ENCODE measurements at places on chromosomes 16 and 17.

GRCh38 chr17:77644181-77645071 is 314.1 kb upstream of the TNRC6C start:
- no peak for DNase-seq

DNA sequence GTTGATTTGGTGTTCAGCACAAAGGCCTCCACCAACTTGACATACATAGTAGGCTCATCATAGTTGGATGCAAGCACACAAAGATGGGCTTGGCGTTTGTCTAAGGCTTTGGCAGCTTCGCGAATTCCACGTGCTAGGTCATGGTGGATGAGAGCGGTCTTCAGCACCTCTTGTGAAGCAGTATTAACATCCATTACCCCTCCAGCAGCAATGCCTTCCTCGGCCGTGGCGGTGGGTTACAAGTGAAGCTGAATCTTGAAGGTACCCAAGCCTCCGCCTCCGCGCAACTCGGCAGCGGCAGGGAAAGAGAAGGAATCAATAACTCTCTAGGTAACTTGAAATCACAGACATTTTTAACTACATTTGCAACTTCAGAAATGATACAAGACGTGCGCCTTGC is 1.1 kb upstream of the PELP1 start:
- DNase-seq, result no peak

- DNase-seq, result no peak
Measured at GRCh38 chr16:70663524-70664324, 17.4 kb downstream of the IL34 start.

DNA sequence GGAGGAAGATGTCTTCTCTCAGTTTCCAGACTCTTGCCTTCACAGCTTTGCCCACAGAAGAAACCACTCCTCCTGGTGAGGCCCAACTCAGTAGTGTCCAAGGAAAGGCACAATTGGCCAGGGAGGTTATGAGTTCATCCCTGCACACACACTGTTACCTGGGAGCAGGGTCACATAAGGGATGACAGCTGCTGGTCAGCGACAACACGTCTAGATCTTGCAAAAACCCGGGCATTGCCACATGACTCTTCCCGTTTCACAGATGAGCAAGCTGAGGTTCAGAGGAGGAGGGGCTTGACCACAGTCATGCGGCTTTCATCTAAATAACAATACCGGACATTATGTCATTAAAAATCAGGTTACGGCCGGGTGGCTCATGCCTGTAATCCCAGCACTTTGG is 186.0 kb downstream of the COPRS start:
- DNase-seq, result no peak

DNA sequence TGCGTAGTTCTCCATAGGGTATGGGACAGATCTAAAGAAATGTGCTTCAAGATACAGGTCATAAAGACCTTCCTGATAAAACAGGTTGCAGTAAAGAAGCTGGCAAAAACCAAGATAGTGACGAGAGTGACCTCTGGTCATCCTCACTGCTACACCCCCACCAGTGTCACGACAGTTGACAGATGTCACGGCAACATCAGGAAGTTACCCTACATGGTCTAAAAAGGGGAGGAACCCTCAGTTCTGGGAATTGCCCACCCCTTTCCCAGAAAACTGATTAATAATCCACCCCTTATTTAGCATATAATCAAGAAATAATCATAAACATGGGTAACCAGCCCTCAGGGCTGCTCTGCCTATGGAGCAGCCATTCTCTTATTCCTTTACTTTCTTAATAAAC is 46.3 kb downstream of the CLEC19A start:
- DNase-seq, result no peak

DNA sequence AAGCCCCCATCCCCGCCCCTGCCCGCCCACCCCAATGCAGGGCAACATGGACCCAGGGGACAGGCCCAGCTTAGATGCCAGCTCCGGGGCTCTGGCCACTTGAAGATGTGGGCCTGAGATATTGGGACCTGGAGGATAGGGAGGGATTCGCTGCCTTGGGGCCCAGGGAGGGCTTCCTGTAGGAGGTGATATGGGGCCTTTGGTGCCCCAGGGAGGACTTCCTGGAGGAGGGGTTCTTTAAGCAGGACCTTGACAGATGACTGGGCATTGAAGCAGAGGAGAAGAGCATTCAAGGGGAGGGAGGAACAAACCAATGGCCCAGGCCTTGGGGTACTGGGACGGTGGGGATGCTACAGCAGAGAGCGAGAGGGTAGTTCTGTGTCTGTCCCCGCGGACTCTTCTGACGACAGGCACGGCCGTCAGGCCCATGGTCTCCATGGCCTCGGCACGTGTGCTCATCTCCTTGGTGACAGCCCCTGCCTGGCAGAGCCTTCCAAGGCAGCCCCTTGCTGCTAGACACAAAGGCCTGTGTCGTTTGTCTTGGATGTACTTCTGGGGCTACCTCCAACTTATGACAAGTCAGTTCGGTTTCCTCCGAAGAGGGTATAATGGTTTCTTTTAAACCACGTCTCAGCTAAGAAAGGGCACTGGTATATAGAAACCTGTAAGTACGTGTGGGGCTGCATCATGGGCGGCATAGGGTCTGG is 55.5 kb upstream of the ZC3H18 start:
- no peak for DNase-seq

DNA sequence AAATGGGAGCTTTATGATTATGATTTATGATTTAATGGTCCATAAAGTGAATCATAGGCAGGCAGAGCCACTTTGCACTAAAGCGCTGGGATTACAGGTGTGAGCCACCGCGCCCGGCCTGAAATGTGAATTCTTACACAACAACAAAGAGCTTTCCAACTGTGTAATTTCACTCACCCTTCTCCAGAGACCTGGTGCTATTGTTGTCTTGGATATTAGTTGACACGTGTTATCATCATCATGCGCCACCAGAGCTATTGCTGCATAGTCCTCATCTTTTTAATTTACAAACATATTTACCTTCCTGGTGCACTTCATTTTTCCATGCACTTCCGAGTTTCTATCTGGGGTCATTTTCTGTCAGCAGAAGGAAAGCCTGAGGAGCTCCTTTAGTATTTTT is 4.8 kb upstream of the UTS2R start:
- DNase-seq, result no peak

DNA sequence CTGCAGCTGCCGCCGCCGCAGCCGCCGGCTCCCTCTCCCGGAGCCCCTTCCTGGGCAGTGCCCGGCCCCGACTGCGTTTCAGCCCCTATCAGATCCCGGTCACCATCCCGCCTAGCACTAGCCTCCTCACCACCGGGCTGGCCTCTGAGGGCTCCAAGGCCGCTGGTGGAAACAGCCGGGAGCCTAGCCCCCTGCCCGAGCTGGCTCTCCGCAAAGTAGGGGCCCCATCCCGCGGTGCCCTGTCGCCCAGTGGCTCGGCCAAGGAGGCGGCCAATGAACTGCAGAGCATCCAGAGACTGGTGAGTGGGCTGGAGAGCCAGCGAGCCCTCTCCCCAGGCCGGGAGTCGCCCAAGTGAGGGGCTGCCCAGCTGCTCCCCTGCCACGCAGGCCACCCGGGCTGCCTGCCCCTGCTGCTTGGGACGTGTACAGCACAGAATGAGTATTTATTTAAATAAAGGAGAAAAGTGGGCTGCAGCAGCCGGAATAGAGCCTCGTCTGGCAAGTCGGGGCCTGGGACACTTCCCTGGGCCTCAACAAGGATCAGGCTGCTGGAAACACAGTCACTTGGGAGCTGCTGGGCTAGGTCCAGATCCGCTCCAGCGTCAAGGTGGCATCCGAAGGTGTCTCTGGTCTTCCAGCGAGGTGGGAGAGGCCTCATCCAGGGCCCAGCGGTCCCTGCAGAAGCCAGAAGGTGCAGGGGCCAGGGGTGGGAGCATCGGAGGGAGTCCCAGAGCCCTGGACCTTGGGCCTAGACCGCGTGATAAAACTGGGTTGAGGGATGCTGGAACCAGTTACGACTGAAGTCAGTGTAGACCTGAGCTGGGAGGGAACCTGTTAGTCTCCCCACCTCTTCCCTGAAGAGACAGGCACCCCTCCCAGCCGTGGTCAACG is 8.8 kb downstream of the TBX2 start:
- no peak for DNase-seq

DNA sequence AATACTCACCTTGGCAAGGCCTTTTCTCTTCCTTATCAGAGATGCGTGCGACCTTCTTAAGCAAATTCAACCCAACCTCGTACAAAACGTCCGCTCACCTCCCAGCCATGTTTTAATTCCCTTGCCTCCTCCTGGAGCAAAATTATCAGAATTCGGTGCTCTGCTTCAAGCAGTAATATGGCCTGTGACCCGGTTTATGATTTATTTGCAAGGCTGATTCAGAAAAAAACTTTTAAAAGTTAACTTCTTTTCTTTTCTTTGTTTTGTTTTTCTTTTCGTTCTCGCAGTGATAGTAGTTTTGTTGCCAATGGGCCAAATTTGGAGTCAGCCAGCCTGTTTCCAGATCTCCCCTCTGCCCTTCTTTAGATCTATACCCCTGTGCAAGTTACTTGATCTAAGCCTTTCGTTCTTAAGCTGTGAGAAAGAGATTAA is at the start of gene PHLPP2:
TSS of gene PHLPP2 (minus strand) at position 382 of the 432 bp plus-strand sequence. CDS start 9,906 bp downstream, outside the sequence.
- no peak for DNase-seq

- DNase-seq, result no peak
Measured at GRCh38 chr16:54632322-54633220, 298.1 kb upstream of the IRX5 start.

DNA sequence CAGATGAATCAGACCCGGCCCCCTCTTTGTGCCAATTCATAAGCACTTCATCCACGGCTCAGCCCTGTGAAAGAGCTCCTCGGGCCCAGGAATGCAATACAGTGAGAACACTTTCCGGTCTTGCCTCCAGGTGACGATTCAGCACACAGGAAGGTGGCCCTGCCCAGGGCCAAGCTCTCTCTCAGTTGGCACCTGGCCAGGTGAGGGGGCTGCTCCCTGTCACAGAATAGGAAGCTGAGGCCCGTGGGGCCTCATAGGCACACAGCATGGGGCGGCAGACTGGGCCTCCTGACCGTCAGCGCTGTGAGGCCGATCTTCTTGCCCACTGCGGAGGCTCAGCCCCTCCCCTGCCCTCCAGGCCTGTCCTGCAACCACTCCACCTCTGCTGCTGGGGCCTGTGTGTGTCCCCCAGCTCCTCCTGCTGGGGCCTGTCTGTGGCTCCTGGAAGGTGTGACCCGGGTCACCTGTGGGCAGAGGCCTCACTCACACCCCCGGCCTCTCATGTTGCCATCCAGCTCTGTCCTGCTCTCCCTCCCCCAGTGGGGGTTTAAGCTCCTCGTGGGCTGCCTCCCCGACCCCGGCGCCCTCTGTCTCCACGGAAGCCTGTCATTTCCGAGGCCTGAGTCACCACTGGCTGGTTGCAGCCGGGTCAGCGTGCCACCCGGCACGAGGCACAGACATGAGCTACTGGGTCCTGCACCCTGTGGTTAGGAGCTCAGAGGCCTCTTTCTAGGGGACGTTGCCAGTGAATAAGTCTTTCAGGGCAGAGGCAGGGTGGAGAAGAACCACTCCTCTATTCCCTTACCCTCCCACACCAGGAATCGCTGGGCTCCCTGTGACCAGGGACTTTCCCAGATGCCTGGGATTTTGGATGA is 114.4 kb downstream of the SEC14L1 start:
- DNase-seq, result peak; percentile 88

GRCh38 chr16:51302042-51302441 is 151.0 kb upstream of the SALL1 start:
- DNase-seq, result no peak

DNA sequence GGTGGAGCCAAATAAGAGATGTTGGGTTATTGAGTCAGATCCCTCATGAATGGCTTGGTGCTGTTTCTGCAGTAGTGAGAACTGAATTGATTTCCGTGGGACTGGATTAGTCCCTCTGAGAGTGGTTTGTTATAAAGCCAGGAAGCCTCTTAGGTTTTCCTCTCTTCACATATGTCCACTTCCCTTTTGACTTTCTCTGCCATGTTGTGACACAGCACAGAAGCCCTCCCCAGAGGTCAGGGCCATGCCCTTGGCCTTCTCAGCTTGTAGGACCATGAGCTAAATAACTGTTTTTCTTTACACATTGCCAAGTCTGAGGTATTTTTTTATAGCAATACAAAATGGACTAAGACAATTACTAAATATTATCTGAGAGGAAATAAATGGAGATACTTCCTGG is 10.3 kb upstream of the HAPSTR1 start:
- no peak for DNase-seq

- DNase-seq, result no peak
Measured at GRCh38 chr17:72434991-72435618, 314.3 kb downstream of the SOX9 start.

DNA sequence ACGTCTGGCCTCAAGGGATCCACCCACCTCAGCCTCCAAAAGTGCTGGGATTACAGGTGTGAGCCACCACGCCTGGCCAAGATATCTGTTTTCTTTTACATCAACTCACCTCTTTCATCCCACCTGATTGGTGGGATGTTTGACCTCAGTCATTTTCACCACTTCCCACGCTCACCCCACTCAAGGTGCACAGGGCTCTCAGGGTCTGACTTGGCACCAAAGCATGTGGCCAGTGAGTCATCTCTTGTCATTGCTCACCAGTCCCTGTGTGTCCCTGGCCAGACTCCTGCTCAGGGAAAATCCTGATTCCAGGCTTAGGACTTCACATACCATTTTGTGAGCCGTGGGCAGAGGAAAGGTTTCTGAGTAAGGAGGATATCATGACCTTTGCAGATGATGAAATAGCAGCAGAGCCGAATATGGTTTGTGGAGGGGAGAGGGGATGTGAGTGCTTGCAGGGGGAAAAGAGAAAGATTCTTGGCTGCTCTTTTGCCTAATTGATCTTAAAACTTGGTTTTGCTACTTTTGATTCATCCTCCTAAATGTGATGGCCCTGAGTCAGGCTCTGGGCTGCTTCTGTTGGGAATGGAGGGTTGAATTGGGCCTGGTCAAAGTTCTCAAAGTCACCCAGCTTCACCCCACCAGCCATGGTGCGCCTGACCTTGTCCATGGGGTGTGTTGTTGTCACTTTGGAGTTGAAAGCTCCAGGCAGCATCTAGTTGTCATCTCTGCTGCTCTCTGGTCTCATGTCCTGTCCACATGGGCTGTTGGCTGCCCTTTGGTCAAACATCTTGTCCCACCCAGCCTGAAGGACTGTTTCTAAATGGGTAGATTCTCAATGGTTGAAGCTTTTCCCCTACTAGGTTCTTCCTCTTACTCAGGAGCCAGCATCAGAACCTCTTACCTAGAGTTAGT is 6.0 kb upstream of the KCNH6 start:
- DNase-seq, result no peak

GRCh38 chr16:101586-101985 is 23.6 kb downstream of the MPG start:
- no peak for DNase-seq

DNA sequence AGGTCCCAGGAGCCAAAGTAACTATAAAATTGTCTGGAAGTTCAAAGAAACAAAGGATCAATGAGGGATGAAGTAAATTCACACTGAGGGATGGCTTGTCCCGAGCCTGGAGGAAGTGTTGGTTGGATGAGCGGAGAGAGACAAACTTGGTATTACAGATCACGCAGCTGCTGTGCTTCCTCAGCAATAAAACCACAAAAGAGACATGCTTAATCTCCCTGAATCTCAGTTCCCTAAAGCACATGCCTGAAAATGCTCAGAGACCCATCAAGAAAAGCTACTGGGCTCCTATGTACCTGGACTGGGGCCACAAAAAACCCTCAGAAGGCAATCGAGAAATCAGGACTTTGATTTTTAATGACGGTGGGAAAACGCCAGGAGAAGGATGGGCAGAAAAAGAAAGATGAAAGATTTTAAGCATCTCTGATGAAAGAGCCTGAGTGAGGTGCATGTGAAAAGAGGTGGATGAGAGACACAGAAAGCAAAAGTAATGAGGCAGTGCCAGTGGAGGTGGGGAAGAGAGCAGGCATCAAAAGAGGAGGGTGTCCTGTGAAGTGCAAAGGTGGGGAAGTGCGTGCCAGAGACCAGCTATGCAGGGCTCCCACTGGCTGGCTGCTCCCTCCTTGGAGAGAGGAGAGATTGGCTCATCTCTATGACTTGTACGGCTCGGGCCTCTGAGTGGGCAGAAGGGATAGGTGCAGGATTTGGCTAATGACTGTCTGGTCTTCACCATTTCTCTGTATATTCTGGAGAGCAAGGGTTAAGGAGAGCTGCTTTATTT is 143.7 kb downstream of the ABCC12 start:
- no peak for DNase-seq

All from fibroblast of lung (primary cell).